ENCODE measurements at places on chromosomes 7 and 10. TPM values are rescaled to one million over a fixed set of nuclear protein-coding genes. Genes with fewer than 3 reads are reported as not detected.

GRCh38 chr7:37000511-37000910 lies 276.2 kb upstream of the AOAH start:
- H3K27ac ChIP-seq = no peak overlapping the region
- peaks cover 5% of the 10 kb centered on the region for H3K27me3 ChIP-seq
- DNase-seq = no peak
- H3K4me1 ChIP-seq = no peaks in the 10 kb centered on the region
- no peaks in the 10 kb centered on the region for H3K36me3 ChIP-seq

- DNase-seq = no peak
- H3K27ac ChIP-seq = no peak overlapping the region
- peaks cover 16% of the 10 kb centered on the region for H3K4me1 ChIP-seq
- no peak overlapping the region for H3K4me3 ChIP-seq
- H3K36me3 ChIP-seq = peaks cover 24% of the 10 kb centered on the region
- peaks cover 5% of the 10 kb centered on the region for H3K27me3 ChIP-seq
Measured at GRCh38 chr7:44764081-44764480, 15.4 kb downstream of the ZMIZ2 start.

- no peak for DNase-seq
- H3K27me3 ChIP-seq = peaks cover 11% of the 10 kb centered on the region
- no peak overlapping the region for H3K27ac ChIP-seq
- H3K36me3 ChIP-seq = no peaks in the 10 kb centered on the region
- no peak overlapping the region for H3K4me3 ChIP-seq
Measured at GRCh38 chr7:108157606-108158335, 27.6 kb upstream of the LAMB4 start.

Gene FRAT1
- 1.2 TPM for total RNA-seq

Gene CYP3A4
- total RNA-seq = not detected

Gene WAPL
- 32.1 TPM for total RNA-seq

GRCh38 chr7:142581341-142581740 lies 167.9 kb upstream of the PRSS1 start:
- H3K27ac ChIP-seq = peak overlapping the region; percentile 22
- H3K4me3 ChIP-seq = no peak overlapping the region

Gene TPST1
- 23.3 TPM for total RNA-seq

- no peak overlapping the region for H3K4me3 ChIP-seq
- H3K27ac ChIP-seq = no peak overlapping the region
- no peaks in the 10 kb centered on the region for H3K27me3 ChIP-seq
Measured at GRCh38 chr10:50373821-50374501, 122.6 kb upstream of the ASAH2 start.

Gene TBXAS1
- total RNA-seq = 0.42 TPM

Data from HFFc6 (cell line).